ENCODE measurements at places on chromosomes 12 and 14.

DNA sequence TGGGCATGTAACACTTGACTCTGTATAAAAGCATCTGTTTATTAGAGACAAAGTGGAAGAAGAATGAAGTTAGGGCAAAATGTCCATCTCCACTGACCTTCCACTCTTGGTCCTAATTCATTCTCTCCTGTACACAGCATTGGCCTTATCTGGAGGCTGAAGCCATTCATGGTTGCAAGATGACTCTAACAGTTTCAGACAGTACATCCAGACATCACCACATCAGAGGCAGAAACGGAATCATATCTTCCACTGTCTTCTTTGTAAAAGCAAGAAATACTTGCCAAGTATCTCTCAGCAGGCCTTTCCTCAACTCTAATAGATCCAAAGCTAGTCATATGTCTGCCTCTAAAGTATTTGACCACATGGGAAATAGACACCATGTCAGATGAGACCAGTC is 41.1 kb downstream of the PTHLH start:
- DNase-seq = no peak

- no peak for DNase-seq
Measured at GRCh38 chr12:5258926-5259325, 173.0 kb upstream of the NTF3 start.

- no peak for DNase-seq
Measured at GRCh38 chr14:90820958-90821357, 4.7 kb upstream of the TTC7B start.

DNA sequence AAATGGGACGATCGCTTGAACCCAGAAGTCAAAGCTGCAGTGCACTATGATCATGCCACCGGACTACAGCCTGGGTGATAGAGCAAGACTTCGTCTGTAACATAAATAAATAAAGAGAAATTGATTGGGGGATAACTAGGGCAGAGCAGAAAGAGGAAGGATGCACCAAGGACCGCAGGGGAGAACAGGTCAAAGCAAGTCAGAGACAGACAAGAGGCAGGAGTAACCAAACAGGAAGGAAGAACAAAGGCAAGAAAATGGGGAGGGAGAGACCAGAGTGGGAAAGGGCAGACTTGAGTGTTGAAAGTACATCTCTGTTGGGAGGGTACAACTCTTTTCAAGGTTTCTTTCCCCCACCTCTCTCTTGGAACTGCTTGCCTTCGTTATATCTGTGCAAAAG is 50.8 kb upstream of the ELK3 start:
- no peak for DNase-seq

DNA sequence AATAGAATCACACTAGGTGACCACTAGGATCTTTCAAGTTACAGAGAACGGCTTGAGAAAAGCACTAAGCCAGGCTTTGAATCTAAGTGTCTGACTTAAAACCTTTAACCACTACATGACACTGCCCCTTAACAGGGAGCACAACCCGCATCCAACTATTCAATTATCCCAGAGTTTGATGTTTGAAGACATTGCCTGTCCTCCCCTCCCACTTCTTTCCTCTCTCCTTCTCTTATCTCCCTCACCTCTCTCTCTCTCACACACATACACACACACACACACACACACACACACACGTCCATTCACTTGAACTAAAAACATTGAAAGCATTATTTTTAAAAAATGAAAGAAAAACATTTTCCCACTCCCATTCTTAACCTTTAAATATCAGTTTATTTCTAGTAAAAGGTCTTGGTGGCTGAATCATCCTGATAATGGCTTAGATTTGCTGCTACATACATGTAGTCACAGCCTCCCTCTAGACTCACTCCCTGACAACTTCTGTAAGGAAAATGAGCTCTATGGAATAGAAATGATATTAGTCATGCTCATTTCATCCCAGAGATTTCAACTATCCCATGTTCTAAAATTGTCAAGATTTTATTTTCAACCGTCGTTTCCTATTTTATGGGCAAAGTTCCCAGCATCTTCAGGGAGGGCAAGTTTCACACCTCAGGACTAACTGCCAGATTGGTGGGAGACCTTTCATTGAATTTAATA is 53.5 kb upstream of the RAP1B start:
- DNase-seq = no peak

DNA sequence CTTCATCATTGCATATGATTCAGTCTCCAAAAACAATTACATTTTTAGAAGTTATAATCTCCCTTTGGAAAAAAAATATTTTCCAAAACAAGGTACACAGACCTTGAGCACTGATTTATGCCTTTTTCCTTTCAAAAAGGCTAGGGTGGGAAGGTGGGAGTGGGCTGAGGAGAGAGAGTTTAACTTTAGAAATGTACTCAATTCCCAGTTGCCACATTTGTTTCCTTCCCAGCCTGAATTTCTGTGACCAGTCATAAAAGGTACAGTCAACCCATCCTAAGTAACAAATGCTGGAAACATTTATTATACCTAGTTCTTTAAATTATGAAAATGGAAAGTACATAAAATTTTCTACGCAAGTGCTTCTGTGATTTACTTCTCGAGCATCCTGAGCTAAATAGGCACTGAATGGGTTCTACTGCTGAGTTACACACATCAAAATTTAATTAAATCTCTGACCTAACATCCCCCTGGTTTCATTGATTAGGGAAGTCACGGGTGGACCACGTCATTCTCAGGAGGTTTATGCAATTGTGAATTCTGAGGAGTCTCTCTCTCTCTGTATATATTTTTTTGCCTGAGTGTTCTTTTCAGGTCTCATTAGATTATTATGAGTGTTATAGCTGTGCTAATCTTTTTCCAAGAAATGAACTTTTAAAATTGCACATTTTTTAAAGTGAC is 371.8 kb downstream of the BTG1 start:
- DNase-seq = no peak

- DNase-seq = peak; percentile 25
Measured at GRCh38 chr12:57233357-57234232, 4.1 kb downstream of the SHMT2 start.

DNA sequence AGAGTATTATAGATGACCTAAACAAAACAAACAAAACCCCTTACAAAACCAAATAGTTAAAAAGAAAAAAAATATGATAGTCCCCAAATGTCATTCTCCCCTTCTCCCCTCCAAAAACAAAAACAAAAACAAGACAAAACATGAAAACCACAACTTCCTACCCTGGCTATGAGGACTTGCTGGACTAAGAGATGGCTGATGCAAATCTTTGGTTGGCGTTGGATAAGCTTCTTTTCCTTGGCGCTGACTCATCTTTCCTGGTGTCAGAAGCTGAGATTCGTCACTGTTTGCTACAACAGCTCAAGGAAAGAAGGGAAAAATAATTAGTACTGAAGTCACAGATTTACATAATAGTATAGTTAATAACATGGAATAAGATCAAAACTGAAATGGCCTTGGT is 102.5 kb upstream of the BBS10 start:
- no peak for DNase-seq

GRCh38 chr12:75366629-75367028 is 24.3 kb upstream of the GLIPR1L2 start:
- DNase-seq = no peak

GRCh38 chr12:99783421-99783820 is 135.9 kb downstream of the GARIN6 start:
- DNase-seq = no peak

- no peak for DNase-seq
Measured at GRCh38 chr12:90841336-90841735, 113.6 kb downstream of the CCER1 start.

- no peak for DNase-seq
Measured at GRCh38 chr12:15318841-15319240, 3.5 kb upstream of the PTPRO start.

DNA sequence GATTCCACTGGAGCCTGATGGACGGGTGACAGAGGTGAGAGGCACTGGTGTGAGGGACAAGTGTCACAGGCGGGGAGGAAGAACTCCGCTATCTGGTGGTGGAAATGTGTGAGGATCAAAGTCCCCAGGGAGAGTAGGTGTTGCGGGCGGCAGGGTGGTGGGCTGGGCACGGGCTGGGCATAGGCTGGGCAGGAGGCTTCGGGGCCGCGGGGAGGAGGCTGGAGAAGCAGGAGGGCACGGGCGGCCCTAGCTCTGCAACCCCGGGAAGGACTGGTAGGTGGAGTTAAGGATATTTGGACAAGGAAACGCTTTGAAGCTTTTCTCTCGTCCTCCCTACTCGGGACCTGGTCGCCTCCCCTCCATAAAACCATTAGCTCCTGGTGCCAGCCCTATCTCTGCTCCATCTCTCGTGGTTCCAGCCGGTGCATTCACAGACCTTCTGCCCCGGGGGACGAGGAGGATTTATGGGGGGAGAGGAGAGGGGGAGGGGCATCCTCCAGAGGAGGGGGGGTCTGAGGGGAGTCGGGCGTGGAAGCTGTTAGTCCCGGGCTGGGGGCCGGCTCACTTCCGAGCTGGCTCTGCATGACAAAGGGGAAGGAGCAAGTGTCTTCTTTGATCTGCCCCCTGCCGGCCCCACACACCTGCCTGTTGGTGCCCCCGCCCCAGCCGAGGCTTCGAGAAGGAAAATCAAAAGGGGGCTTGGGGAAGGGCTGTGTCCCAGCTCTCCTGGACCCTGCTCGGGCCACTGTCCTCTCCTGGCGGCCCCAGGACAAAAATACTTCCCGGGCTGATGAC is 504 bp downstream of the WNT5B start:
- peak; percentile 40 for DNase-seq

GRCh38 chr12:117067016-117067415 is 32.2 kb downstream of the TESC start:
- DNase-seq = no peak

- no peak for DNase-seq
Measured at GRCh38 chr12:1929985-1930802, 11.7 kb upstream of the CACNA2D4 start.

DNA sequence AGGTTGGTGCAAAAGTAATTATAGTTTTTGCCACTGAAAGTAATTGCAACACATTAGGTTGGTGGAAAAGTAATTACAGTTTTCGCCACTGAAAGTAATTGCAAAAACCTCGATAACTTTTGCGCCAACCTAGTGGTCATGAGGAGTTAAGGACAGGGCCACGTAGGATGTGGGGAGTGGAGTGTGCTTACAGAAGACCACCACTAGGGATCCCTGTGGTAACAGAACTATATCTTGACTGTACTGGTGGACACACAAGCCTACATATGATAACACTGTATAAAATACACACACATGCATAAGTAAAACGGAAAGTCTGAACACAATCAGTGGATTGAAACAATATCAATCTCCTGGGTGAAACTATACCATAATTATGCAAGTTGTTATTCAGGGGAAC is 187.4 kb upstream of the ABCD2 start:
- no peak for DNase-seq

- no peak for DNase-seq
Measured at GRCh38 chr12:57090924-57091637, 2.2 kb downstream of the NAB2 start.

- no peak for DNase-seq
Measured at GRCh38 chr14:71478542-71478941, 453.7 kb upstream of the RGS6 start.

DNA sequence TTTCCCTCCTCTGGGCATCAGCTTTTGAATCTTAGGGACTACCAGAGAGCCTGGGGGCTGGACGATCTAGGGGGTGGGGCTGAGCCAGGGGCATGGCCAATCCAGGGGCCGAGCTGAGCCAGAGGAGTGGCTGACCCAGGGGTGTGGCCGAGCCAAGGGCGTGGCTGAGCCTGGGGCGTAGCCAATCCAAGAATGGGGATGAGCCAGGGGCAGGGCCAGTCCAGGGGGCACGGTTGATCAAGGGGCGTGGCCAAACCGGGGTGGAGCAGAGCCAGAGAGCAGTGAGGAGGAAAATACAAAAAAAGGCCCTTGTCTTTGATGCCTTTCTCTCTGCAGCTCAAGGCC is 219.3 kb upstream of the NOS1 start:
- DNase-seq = no peak
